Endothelial cell of umbilical vein (primary cell): ENCODE measurements at places on chromosomes 4 and X.

- no peak for DNase-seq
These were observed 2535.1 kb downstream of the ARAP2 start for GRCh38 chr4:33709247-33709646.

- DNase-seq: no peak
These were observed 233.0 kb upstream of the SLC7A11 start for GRCh38 chr4:138475116-138475515.

DNA sequence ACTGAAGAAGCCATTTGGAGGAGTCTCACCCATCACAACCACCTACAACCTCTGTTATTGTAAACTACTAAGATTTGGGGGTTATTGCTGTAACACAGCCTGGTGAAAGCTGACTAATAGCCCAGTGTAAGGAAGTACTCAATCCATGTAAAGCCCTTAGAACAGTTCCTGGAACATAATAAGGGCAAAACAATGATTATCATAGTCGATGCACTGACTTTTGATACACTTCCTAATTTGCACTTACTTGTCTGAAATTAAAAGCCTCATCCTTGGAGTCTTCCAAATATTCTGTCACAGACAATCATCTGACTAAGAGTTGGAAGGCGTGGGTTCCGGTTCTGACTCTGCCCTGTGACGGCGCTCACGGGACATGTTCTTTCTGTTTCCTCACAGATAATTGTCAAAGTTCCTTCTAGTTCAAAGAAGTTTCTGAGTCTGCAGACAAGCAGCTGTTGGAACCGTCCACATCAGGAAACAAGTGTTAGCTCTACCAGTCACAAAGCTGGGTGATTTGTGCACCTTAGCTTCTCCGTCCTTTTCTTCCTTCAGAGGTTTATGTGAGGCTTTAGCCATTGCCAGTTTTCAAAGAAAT lies 33.4 kb upstream of the RASGEF1B start:
- DNase-seq: peak; percentile 9

DNA sequence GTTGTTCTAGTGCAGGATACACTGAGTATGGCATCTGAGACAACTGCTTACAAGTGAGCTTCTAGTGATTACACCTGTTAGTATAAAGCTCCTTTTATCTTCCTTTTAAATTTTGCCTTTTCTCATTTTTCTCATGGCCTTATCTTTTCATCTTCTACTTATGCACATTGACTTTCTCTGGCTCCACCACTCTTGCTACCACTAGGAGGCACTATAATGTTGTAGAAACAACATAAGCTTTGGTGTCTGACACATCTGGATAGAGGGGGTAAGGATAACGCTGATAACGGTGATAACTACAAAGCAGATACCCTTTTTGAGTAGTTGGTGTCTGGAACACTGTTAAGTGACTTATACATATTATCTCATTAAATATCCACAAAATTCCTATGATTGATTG lies 187.4 kb upstream of the TEX13C start:
- no peak for DNase-seq

DNA sequence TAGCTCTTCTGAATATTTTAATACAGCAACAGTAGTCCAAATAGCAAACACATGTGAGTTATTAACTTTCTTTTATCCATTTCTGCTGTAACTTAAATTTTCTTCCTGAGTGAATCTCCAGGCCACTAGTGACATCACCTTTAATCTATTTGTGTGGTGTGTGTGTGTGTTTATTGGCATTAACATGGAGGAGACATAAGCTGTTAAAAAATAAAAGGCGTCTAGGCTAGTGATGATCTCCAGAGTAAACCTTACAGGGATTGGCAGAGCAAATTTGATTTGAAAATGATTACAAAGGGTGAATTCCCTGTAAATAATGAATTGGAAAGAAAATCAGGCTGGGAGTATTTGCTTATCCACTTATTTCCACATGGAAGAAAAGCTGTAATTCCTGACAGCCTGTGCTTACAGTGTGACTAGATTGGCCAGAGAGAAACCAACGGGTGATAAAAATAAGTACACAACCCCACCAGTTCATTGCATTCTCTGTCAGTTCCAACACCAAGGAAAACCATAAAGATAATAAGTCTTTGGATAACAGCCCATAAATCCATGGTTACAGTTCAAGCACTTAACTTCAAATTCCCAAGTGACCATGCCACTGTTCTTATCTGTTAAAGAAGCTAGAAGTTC lies 186.1 kb downstream of the ENOX2 start:
- DNase-seq: no peak

DNA sequence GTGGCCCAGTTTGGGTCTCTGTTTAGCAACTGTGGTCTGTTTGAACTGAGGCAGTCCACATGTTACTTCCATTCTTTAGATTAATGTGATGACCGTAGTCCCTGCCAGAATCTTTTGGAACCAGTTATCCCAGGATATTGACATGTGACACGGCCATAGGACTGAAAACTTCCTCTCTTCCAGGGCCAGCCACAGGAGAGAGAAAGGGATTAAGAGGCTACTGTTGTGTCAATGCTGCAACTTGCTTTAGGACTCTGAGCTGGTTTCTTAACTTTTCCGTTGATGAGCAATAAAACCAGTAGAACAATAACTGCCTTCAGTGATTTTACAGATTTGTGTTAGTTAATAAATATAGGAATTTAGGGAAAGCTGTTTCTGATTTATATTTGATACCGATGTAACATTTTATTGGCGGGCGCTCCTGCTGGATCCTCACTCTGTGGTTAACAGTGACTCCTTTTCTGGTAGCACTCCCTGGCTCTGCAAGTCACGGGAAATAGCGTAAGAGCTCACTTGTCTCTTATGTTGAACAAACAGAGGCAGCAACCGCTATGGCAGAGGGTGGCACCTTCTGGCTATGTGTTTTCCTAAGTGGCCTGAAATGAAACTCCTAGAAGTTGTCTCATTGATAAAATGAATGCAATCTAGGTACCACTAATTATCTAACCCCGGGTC lies 2.5 kb downstream of the TENM3 start:
- DNase-seq: no peak

DNA sequence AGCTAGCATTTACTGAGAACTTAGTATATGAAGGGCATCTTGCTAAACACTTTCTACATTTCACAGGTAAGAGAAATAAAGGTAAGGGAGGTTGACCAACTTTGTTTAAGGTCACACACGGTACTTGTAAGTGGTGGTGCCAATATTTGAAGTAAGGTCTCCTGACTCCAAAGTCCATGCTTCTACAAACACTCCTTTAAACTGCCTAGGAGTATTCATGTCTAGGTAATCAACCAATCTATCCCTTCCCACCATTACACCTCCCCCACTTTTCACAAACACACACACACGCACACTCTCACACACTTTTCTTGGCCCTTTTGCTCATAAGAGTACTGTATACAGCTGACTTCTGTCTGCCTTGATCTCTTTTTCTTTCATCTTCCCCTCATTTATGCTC lies 7.1 kb downstream of the BEX1 start:
- no peak for DNase-seq

DNA sequence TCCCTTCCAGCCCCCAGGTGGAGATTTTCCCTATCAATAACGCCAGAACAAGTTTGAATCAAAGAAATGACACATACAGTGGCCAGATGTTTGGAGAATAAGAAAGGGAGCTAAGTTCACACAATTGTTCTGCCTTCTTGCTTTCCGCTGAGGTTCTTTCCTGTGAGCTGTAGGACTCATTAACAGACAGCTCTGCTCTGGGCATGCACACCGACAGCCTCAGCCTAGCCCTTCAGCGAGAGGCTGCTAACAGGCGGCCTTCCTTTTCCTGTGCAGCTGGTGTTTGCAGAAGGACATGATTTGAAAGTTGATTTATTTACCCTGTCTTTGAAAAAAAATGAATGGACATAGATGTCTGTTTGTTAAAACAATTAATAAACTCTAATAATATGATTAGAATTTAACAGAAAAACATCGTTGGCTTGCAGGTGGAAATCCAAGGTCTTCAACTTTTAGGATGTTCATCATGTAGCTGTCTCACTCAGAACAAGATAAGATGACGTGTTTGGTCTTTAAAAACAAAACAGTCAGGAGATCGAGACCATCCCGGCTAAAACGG lies 183.3 kb downstream of the KDR start:
- peak; percentile 99 for DNase-seq

DNA sequence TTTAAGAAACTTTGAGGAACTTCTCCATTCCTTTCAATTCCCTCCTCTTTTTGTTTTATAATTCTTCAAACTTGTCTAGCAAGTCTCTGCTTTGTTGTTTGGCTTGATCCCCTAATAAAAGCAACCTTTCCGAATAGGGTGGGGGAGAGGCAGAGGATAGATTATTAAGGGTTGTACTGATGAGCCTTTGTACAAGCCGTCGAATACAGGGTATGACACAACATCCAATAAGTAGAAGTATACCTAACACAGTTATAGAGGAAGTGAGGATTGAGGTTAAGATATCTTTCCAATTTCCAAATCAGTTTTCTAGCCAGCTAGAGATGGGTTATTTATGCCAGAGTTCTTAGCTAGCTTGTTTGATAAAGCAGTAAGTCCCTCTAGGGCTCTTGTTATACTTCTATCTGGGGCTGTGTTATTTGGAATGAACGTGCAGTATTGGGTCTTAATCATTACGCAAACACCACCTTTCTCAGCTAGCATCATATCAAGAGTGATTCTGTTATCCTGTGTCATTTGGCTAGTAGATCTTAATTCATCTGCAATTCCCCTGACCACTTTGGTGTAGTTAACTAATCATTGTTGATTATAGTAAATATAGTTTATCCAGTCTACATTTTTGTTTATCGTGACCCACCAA lies 18.5 kb downstream of the METAP1 start:
- no peak for DNase-seq

- DNase-seq: no peak
These were observed 150.0 kb upstream of the HHIP start for GRCh38 chr4:144495944-144496343.

- DNase-seq: no peak
These were observed 434.4 kb upstream of the FAM47C start for GRCh38 chrX:36573720-36574119.

DNA sequence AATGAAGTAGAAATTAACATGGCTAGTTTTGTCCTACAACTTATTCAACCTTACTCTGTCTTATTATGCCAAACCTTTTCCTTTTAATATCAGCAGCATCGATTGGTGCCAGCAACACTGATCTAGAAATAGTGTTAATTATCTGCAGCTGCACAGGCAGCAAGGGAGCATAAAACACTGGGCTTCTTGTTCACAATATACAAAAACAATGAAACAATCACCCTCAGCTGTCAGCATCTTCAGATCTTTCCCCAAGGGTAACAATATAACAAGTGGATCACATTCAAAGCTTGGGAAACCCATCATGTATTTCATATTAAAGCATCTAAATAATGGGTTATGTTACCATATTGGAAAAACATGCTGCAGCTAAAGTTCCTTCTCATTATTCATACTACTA lies 238.1 kb downstream of the SPOCK3 start:
- DNase-seq: no peak

DNA sequence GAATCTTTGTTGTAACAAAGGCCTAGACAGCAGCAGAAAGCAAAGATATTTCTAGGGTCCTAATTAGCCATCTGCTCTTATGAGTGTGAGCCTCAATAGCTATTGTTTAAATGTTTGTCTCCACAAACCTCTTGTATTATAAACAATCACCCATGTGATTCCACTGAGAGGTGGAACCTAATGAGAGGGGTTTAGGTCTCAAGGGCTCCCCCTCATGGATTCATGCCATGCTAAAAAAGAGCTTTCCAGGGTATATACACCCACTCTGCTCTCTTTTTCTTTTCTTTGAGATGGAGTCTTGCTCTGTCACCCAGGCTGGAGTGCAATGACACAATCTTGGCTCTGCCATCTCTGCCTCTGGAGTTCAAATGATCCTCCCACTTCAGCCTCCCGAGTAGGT lies 42.1 kb downstream of the TRIM61 start:
- DNase-seq: no peak

DNA sequence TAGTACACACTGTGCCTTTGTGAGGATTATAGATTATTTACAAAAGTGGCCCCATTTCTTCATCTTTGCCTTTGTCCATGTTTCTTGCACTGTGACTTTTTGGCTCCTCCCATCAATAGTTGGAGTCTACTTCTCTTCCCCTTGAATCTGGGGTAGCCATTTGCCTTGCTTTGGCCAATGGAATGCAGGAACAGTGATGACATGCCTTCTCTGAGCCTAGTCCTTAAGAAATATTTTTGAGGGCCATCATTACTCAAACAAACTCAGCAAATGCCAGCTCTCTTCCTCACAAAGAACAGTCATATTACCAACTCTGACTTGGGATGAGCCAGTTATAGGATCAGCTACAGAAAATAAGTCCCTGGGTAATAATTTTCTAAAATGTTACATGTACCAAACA lies 189.6 kb downstream of the FRMPD4 start:
- no peak for DNase-seq

GRCh38 chr4:74374561-74375327 lies 9.8 kb downstream of the EREG start:
- DNase-seq: peak; percentile 14

- DNase-seq: no peak
These were observed 15.5 kb upstream of the NHS start for GRCh38 chrX:17359500-17359899.

DNA sequence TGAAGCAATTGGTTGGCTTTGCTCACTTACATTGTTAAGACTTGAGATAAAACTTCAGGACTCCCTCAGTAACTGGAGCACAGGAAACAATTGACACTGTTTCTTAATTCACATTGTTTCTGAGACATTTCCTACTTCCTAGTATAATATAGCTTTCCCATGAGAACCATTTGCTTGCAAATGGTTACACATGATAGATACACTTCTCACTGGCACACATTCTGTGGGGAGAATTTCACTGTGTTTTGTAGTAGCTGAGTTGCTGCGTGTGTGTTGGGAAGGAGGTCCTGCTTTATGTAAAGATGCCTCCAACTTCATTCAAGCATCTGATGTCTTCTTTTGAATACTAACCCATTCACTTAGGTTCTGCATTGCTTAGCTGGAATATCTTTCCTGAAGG lies 85.3 kb upstream of the SLC4A4 start:
- peak; percentile 6 for DNase-seq

DNA sequence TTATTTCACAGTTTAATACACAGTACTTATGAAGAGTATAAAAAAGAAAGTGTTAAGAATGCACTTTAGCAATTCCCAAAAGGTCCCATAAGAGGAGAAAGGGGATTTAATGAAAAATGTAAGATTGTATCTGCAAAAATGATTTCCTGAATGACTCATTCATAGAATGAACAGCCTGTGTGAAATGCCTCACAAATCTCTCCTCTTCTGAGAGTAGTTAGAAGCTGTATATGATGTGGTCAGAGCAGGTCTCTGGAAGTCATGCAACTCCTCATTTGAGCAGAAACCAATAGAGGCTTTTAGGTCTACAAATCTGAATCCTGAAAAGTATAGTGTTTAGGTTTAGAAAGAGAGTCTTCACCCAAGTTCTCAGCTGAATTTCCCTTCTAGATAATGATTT lies 381.3 kb upstream of the INTU start:
- no peak for DNase-seq
